ENCODE measurements at places on chromosomes 4 and X.

- no peak for DNase-seq
Measured at GRCh38 chr4:142265536-142265935, 580.6 kb downstream of the INPP4B start.

GRCh38 chr4:3044870-3045819 is 29.2 kb downstream of the HTT-AS start:
- peak; percentile 26 for DNase-seq

GRCh38 chrX:24241822-24242648 is 71.8 kb downstream of the SUPT20HL2 start:
- DNase-seq, result peak; percentile 51

DNA sequence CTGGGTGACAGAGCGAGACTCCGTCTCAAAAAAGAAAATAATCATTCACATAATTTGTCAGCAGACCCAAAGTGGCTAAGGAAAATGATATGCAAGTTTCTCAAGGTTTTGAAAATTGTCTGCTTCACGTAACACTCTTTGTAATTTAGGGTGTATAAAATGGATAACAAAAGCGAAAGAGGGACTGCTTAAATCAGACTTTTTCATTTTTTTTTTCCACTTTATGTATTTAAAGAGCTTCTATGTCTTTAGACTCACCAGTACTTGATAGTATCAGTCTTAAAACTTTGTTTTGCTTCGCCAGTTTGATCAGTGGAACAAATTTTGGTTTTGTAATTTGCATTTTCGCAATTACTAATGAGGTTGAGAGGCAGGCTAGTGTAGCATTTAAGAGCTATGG is 34.6 kb downstream of the USP9X start:
- no peak for DNase-seq

GRCh38 chr4:122360754-122361153 is 18.1 kb upstream of the ADAD1 start:
- DNase-seq, result no peak

GRCh38 chrX:68692651-68693050 is 45.2 kb downstream of the STARD8 start:
- DNase-seq, result no peak

GRCh38 chr4:3811621-3812020 is 45.4 kb downstream of the ADRA2C start:
- DNase-seq, result no peak

GRCh38 chr4:95426455-95426854 is 122.3 kb downstream of the UNC5C start:
- no peak for DNase-seq

- DNase-seq, result no peak
Measured at GRCh38 chrX:140480765-140481164, 24.1 kb downstream of the SOX3 start.

- DNase-seq, result no peak
Measured at GRCh38 chr4:620201-620600, 5.2 kb upstream of the PDE6B start.

DNA sequence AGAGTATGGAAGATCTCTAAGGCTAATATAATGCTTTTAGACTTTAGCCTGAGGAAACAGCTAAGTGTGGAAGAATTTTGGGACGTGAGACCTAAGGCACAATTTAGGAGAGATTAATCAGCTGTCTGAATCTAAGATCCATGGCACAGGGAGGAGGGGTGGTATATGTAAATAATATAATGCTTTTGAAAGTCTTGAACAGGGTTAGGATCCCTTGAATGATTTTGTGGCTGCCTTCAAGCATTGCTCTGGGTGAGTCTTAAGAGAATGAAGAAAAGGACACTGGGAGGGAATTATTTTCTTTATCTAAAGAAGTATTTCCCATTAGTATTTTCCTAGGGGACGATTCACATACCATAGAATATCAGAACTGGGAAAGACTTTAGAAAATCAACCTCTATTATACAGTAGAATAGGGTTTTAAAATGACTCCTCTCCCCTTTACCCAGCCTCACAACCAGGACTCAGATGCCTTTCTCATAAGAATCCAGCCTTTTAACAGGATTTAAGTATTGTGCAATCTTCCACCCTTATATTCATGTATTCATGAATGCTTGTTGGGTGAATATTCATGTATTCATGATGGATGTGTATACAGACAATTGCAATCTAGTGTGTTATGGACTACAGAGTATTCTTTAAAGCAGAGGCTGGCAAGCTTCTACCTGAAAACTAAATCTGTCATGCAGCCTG is 664.2 kb upstream of the CPEB2 start:
- DNase-seq, result no peak
